ENCODE measurements at places on chromosomes 6 and 20. TPM values are rescaled to one million over a fixed set of nuclear protein-coding genes. Genes with fewer than 3 reads are reported as not detected.

- no peak for DNase-seq
Measured at GRCh38 chr6:157410045-157410444, 29.1 kb downstream of the ZDHHC14 start.

The DHX16 gene
- 68.1 TPM for total RNA-seq

The LY6G6D gene
- total RNA-seq: not detected

The TULP1 gene
- not detected for total RNA-seq

- no peak for DNase-seq
Measured at GRCh38 chr6:34580707-34581560, 24.8 kb upstream of the SPDEF start.

- no peak for DNase-seq
Measured at GRCh38 chr6:17497535-17498095, 102.5 kb upstream of the FAM8A1 start.

DNA sequence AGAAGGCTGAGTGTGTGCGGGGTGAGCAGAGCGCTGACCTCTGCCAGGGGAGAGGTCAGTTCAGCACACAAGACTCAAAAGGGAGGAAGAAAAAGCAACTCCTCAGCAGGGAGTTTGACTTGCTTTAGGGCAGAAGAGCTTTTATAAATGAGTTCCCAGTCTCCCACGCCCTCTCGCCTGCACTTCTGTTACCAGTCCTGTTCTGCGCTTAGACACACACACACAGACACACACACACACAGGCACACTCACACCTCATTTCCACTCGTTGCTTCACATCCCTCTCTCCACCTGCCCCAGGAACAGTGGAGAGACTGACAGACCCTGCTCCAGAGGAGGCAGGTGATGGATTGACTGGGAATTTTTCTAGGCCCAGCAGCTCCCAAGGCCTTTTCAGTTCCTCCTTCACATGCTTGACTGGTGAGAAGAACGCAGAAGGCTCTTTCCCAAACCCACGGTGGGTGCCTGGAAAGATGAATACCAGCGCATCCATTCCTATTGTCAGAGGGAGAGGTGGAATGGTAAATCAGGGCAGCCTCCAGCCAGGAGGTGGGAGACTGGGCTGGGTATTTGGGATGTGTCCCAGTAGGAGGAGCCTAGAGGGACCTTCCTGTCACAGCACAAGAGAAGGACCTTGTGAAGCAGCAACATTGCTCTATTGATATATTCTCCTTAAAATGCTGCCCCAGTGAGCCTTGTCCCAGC, 43.7 kb downstream of the JAG1 start:
- DNase-seq: no peak

The PDE10A gene
- 7.0 TPM for total RNA-seq

The TNNC2 gene
- not detected for total RNA-seq

GRCh38 chr6:84687431-84687830, 77.0 kb downstream of the TBX18 start:
- DNase-seq: no peak

GRCh38 chr6:104896914-104897313, 37.2 kb upstream of the HACE1 start:
- no peak for DNase-seq

GRCh38 chr6:37060195-37060559, 54.7 kb downstream of the FGD2 start:
- no peak for DNase-seq

The PXDC1 gene
- 67.3 TPM for total RNA-seq

The SLC32A1 gene
- not detected for total RNA-seq

DNA sequence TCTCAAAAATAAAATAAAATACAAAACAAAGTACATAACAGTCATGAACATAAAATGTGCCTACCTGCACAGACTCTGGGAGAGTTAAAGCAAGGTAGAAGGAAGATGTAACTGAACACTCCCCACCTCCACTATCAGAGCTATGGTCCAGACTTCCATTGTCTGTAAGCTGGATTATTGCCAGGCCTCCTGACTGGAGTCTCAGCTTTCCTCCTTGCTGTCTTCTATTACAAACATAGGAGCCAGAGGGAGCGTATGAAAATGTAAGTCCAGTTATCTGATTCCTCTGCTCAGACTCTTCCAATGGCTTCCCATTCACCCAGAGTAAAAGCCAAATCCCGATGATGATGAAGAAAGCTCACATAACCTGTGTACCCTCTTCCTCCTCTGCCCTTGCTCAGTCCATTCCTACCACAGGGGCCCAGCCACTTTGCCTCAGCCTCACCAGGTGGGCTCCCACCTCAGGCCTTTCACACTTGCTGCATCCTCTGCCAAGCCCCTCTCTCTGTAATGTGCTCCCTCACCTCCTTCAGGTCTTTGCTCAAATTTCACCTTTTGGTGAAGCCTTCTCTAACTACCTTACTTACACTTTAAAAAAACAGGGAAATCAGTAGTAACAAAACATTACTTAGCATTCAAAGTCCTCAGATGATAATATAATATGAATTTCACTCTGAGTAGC, 194.1 kb downstream of the RIMS1 start:
- DNase-seq: no peak

The COL21A1 gene
- total RNA-seq: not detected

DNA sequence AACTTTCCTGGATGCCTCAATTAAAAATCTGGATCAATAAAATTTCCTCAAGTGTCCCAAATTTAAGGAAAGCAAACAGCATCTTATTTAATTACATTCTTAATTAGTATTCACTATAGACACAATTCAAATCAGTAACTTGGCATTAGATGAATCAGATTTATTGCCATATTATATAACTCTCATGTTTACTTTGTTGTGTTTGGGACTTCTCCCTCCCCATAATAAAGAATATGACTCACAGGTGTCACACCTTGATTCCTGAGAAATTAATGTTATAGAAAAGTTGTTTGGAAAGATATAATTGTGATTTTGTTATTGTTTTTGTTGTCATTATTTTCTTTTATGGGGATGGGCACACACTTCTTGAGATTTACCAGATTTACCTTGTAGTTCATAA, 18.4 kb downstream of the EYA4 start:
- DNase-seq: no peak

DNA sequence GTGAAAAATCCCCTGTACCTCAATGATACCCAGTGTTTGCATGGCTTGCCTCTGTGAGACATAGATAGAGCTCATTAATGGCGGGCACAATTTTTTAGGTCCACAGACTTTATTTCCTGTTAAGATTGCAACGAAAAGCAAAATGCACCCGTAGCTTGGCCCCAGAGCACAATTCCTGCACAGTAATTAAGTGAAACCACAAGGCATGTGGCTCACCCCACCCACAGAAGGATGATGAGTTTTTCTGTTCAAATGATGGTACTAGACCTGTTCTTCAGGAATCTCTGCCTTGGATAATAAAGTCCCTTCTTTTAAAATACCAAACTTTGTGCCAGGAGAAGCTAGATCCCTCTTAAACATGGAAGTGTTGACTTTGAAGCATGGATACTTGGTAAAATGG, 738.1 kb downstream of the QKI start:
- no peak for DNase-seq

- DNase-seq: no peak
Measured at GRCh38 chr20:51275181-51275580, 252.3 kb upstream of the KCNG1 start.

DNA sequence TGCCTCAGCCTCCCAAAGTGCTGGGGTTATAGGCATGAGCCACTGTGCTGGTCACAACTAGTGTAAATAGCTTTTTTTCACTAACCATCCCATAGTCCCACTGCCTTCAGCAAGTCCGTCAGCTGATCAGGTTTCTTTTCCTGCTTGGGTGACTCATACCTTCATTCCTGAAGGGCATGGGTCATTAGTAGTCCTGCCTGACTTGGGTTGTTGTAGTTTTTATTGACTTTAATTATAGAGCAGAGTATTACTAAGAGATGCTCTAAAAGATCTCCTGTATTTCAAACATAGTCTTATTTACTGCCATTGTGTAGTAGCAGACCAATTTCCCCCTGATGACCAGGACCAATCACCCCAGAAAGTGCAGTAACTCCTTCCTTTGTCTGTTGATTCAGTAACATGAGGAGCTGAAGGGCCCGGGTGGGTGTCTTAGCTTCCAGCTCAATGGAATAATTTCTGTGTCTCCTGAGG, 25.8 kb downstream of the HLA-C start:
- DNase-seq: peak; percentile 61

DNA sequence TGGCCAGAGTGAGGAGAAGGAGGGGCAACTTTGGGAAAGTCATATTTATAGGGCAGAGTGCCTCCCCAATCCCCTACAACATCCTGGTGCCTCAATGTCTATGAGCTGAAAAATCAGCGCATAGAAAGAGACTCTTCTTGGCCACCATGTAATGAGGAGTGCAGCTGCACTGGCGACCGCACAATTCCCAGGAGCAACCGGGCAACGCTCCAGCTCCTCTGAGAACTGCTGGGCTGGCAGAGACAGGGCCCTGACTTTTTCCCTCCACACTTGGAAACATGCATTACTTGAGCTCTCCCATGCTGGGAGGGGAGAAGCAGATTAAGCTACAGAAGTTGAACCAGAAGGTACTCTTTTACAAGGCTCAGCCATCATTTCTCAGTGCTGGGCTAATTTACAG, 31.4 kb upstream of the MARCKS start:
- peak; percentile 62 for DNase-seq

The DUSP22 gene
- 56.6 TPM for total RNA-seq

The BTNL2 gene
- total RNA-seq: not detected

The BPIFA1 gene
- not detected for total RNA-seq

The RTEL1 gene
- 26.4 TPM for total RNA-seq

- DNase-seq: no peak
Measured at GRCh38 chr6:11207199-11207968, 25.1 kb downstream of the NEDD9 start.

GRCh38 chr6:114033606-114034005, 62.7 kb upstream of the HDAC2 start:
- DNase-seq: no peak

- DNase-seq: no peak
Measured at GRCh38 chr6:13461307-13461706, 26.1 kb downstream of the GFOD1 start.

- DNase-seq: no peak
Measured at GRCh38 chr6:10101551-10102252, 313.2 kb downstream of the TFAP2A start.

GRCh38 chr6:111926731-111927302, 53.6 kb upstream of the FYN start:
- no peak for DNase-seq

The TOMM6 gene
- total RNA-seq: 72.6 TPM

The BPIFB4 gene
- total RNA-seq: not detected

DNA sequence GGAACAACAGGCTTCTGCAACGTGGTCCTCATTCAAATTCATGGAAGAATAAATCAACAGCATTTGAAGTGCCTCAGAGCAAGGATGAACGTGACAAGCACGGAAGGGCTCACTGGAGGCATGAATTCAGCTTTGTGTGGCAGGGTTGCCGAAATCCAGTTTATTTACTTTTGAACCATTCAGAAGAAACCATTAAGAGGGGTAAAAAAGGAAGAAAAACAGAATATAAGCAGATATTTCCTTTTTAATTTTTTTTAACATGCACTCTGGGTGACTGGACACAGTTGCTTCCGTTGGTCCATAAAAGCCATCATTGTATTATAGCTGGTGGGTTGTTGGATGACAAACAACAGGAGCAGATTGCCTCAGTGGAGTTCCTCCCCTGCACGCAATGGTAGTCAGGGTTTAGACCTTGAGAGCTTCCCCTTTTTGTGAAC, 17.3 kb upstream of the SNRPB2 start:
- no peak for DNase-seq

GRCh38 chr20:2473516-2473915, 2.9 kb upstream of the SNRPB start:
- no peak for DNase-seq

The TGM2 gene
- 216 TPM for total RNA-seq

GRCh38 chr6:118903138-118903537, 9.2 kb downstream of the ASF1A start:
- DNase-seq: no peak

- DNase-seq: no peak
Measured at GRCh38 chr20:51450221-51450712, 92.3 kb downstream of the NFATC2 start.

Data from Peyer's patch (tissue), 4 donors.